ENCODE measurements at places on chromosomes 1 and 21.

DNA sequence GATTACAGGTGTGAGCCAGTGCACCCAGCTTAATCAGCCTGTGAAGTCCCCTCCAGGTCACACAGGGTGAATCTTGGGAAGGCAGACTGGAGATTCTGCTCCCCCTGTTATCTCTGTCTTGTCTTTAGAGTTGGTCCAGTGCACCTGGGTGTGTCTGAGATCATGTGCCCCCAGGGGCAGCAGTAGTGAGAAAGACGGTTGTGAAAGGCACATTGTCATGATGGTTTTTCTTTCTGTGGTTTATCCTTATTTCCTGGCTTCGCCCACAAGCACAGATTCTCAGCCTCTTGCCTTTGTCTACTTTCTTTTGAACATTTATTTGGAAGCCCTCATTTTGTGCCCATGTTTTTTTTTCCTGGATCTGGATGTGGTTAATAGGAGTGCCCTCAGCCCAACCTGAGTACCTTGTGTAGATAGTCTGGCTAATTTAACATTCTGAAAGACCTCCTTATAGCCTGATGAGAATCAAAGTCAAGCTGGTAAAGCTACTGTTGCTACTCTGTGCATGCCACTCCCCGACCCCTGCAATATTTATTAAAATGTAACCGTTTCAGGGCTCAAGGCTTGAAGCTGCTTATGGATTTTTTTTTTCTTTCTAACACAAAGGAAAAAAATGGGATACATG is 23.7 kb downstream of the UCK2 start:
- DNase-seq: no peak

DNA sequence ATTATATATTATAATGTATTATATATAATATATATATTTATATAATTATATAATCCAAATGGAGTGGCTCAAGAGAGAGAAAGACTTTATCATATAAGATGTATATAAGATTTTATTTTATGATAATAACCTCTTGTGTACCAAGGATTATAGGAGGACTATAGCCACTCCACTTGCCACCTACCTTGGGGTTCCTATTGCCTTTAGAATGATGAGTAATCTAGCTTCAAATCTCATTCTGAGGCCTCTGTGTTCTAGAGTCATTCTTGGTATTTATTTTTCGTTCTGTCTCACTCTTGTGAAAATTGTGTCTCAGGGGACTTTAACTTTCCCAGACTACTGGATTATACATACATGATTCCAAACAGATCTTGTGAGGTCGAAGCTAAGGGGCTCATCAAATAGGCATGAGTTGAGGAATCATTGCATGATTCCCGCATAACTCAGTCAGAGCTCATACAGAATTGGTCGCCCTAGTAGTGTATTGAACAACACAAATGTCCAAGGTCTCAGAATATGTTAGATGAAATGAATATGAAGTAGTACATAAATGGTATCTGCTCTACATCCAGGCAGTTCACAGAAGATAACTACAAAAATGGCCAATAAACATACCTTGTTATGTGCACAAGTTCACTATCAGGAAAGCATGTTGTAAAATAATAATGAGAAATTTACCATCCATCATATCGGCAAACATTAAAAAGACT is 159.5 kb upstream of the RNPC3 start:
- DNase-seq: no peak

GRCh38 chr1:47459253-47459788 is 21.5 kb downstream of the FOXD2 start:
- DNase-seq: no peak

GRCh38 chr1:202306535-202307345 is 35.0 kb downstream of the UBE2T start:
- DNase-seq: no peak

- no peak for DNase-seq
Measured at GRCh38 chr1:19179597-19180264, 30.3 kb downstream of the UBR4 start.

DNA sequence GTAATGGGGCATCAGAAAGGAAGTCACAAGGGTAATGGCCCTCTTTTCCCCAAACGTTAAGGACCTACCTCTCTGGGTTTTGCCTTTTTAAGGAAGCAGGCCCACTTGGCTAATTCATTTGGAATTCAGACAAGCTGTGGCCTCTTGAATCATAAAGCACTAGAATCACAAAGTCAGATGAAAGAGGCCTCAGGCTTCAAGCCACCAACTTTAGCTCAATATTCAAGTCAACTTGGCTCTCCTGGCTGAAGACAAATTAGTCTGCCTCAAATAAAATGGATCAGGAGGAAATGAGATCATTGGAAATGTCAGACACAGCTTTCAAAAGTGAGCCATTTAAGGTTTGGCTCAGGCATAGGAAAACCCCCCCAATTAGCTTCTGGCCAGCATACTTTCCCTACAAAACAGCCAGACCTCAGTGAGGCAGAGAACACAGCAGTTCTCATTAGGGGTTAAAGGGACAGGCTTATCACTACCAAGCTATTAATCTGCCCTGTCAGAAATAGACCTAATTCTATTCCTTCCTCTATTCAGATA is 34.3 kb downstream of the SLC35D1 start:
- DNase-seq: no peak

DNA sequence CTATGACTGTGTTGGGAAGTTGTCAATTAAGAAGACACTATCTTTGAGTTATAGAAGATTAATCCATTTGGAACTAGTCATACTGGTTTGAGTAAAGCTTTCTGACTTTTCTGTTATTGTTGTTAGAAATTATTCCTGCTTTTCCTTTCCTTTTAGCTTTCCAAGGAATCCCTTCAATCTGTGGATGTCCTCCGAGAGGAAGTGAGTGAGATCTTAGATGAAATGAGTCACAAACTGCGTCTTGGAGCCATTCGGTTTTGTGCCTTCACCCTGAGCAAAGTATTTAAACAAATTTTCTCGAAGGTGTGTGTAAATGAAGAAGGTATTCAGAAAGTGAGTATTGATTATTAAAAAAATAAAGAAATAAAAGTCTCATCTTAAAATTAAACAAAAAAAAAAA is 19.3 kb downstream of the GNPAT start:
- no peak for DNase-seq

- no peak for DNase-seq
Measured at GRCh38 chr1:176696109-176696508, 233.1 kb downstream of the PAPPA2 start.

Measured in T-helper 9 cell (primary cell).